ENCODE measurements at places on chromosomes 4 and X.

DNA sequence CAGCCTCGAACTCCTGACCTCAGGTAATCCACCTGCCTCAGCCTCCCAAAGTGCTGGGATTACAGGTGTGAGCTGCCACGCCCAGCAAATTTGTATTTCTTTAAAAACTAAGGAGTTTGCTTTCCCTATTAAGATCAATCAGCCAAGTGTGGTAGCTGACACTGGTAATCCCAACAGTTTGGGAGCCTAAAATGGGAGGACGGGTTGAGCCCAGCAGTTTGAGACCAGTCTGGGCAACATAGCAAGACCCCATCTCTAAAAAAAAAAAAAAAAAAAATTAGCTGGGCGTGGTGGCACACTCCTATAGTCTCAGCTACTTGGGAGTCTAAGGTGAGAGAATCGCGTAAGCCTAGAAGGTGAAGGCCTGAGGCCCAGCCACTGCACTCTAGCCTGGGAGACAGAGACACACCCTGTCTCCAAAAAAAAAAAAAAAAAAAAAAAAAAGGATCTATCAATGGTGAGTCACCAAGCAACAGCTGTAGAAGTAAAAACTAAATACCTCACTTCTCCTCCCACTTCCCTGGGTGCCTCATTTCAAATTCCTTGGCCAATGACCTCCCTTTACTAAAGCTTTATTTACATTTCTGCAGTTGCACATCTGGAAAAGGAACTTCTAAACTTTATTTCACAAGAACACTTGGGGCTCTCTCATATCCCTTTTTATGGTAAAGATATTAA lies 54.5 kb downstream of the LDB2 start:
- DNase-seq: no peak

DNA sequence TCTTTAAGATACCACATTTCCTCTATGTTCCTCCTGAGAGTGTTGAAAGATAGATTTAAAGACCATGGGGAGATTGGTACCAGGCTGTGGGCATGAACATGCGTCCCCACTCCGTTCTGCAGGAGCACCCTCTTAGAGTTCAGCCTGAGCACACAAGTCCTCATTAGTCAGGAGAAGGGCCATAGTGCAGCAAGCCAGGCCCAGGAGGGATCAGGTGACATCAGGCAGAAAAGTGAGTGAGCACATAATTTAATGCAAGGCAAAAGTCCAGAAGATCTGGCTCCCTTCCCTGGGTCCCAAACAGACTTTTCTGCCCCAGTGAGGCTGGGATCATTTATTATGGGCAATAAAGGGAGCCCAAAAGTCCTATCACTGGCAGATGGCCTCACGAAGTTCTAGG lies 263.7 kb upstream of the AGTR2 start:
- DNase-seq: no peak

- DNase-seq: no peak
Observed at GRCh38 chr4:7769396-7770223, 170.1 kb downstream of the AFAP1 start.

DNA sequence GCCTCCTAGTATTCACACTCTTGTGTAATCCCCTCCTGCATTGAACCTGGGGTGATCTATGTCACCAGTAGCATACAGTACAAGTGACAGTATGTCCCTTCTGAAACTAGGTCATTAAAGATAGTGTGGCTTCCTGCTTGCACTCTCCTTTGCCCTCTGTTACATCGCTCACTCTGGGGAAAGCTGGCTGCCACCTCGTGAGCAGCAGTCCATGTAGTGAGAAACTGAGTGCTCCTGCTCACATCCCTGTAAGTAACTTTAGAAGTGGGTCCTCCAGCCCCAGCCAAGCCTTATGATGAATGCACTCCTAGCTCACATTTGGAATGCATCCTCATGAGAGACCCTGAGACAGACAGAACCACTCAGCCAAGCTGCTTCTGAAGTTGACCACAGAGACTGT lies 89.8 kb upstream of the TNIP3 start:
- no peak for DNase-seq

- DNase-seq: no peak
Observed at GRCh38 chrX:9231491-9231890, 197.6 kb upstream of the FAM9B start.

DNA sequence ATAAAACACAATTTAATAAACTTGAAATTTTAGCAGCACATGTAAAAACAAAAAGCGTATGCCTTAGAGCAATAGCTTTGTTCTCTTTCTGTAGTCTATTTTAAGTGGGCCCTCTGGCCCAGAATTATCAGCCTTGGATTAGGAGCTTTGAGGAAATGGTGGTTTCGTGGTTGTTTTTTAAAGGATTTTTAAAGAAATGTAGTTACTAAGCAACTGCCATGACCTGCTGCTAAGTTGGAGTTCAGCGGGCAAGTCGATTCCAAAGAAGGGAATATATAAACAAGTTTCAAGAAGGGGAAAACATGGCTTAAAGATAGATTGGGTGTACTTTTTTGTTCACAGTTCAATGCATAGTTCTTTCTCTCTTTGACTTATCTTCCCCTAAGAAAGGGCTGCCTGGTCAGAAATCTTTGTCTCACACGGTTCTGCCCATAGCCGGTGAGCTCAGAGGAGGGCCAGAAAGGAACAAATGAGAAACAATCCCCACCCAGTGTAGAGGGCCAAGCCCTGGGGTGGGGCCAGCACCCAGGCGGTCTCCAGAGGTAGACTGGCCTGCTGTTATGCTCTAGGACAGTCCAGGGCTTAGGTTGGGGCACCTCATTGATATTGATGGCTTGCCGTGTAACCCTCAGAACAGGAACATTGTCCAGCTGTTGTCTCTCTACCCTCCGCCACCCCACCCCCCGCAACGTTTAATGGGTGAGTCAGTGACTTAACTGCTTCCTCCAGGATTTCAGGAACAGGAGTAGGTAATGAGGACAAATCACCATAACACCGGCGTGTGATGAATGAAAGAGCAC lies 32.5 kb downstream of the DLG3 start:
- DNase-seq: no peak

- DNase-seq: no peak
Observed at GRCh38 chrX:103414561-103414960, 38.2 kb downstream of the BEX3 start.

GRCh38 chr4:87783781-87784180 lies 15.6 kb upstream of the IBSP start:
- no peak for DNase-seq

GRCh38 chrX:15492469-15492868 lies 664 bp downstream of the PIR start:
- DNase-seq: no peak

DNA sequence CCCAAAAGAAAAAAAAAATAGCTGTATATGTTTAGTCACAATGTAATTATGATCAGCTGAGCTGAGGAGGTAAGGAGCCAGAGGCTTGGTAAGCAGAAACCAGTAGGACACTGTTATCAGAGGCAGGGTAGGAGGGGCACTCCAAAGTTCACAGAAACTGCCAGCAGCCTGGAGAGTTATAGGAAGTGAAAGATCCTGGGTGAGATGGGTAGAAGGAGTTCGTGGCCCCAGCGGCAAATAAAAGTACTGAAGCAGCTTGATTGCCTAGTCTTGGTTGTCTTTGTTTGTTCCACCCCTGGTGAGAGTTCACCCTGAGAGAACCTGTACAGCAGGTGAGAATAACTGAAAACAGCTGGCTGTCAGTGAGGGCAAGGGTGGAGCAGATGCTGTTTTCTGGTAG lies 340.8 kb downstream of the ADGRL3 start:
- no peak for DNase-seq

- no peak for DNase-seq
Observed at GRCh38 chrX:103919270-103919637, 43.2 kb upstream of the TMSB15B start.

- no peak for DNase-seq
Observed at GRCh38 chr4:89419111-89419695, 111.6 kb upstream of the GPRIN3 start.

DNA sequence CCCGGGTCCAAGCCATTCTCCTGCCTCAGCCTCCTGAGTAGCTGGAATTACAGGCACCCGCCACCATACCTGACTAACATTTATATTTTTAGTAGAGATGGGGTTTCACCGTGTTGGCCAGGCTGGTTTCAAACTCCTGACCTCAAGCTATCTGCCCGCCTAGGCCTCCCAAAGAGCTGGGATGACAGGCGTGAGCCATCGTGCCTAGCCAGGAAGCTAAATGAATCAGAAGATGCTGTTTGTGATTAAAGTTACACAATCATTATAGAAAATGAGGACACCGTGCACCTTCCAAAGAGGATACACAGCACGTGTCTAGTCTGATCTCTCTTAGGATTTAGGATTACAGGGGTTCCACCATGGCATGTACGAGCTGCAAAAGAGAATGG lies 99.6 kb downstream of the DHRSX start:
- no peak for DNase-seq

DNA sequence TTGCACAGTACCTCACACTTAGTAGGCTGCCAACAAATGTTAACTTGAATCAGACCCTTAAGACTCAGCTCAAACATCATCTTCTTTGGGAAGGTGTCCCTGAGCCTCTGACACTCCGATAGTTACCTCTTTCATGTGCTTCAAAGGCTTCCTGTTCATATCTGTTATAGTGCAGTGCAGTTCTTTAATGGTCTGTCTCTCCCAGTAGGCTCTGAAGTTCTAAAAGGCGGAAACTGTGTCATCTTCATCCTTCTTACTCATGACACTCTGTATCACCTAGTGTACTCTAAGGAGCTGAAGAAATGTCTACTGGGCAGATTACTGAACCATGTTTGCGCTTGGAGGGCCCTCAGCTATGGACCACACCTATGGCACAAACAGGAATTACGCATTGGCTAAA lies 2.1 kb upstream of the DIAPH2 start:
- DNase-seq: no peak

GRCh38 chr4:86184901-86185285 lies 175.0 kb downstream of the MAPK10 start:
- DNase-seq: no peak

GRCh38 chr4:143347484-143348111 lies 10.9 kb downstream of the GAB1 start:
- DNase-seq: no peak

DNA sequence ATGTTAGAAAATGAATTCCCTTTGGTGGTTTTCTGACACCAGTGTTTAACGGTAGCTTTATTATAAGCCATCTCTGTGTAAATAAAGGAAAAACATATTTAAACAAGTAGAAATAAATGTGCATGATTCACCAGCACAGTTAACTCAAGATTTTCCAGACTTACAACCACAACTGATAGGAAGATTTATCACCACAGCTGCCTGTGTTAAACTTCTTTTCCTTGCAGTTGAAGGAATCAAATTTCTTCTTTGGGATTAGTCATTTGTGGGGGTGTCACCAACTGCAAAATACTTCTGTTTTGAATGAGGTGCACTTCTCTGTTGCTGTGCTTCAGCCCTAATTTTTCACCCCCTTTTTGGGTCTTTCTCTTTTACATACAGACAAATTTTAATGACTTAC lies 128.1 kb upstream of the STK26 start:
- no peak for DNase-seq

DNA sequence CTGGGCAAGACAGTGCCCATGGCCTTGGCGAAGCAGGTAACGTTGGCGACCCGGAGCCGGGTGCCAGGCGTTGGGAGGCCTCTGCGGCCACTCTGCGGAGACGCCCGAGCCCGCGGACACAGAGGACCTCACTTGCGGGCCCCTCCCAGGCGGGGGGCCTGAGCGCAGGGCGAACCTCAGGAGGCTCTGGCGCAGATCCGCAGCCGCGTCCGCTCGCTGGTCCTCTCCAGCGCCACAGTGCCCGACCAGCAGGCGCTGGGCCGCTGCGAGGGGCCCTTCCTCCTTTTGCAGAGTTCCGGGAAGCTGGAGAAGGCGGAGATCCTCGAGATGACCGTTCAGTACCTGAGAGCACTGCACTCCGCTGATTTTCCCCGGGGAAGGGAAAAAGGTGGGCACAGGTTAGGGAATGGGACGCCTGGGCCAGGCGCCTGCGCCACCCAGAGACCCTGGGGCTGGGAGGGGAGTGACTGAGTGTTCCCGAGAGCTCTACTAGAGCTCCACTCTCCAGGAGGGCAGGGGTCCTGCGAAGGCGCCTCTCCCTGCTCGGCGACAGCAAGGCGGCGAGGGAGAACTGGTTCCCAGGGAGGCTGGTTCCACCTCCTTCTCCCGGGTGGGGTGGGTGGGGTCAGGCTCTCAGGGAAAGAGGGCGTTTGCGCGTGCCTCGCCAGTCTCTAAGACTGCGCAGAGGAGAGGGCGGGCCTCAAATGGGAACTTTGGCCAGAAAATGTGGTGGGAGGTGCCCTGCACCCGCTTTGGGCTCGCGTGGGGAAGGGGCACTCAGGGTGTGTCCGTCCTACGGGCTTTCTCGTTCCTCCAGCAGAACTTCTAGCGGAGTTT lies 1.4 kb downstream of the HELT start:
- no peak for DNase-seq

DNA sequence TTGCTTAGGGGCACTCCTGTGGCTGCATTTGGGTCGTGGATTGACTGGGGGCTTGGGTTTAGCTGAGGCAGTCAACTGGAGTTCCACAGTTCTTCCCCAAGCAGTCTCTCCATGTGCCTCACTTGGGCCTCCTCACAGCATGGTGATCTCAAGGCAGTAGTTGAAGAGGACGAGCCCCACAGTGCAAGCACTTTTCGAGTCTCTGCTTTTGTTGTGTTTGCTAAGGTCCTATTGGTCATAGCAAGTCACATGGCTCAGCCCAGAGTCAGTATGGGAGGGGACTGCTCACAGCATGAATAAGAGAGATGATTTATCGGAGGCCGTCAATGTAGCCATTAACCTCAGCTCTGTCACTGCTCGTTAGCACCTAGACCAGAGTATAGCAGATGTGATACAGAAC lies 29.7 kb downstream of the BMX start:
- no peak for DNase-seq

- DNase-seq: no peak
Observed at GRCh38 chr4:122534776-122535175, 78.3 kb upstream of the IL2 start.
